Upper lobe of right lung (tissue), 1 donor: ENCODE measurements at places on chromosomes 2 and 18. TPM values are rescaled to one million over a fixed set of nuclear protein-coding genes. Genes with fewer than 3 reads are reported as not detected.

MAP4K4 gene
- total RNA-seq: 88.7 TPM

CXCR1 gene
- 5.3 TPM for total RNA-seq

GRCh38 chr2:97707362-97708047, 5.9 kb upstream of the ZAP70 start:
- no peaks in the 10 kb centered on the region for H3K4me1 ChIP-seq
- no peak overlapping the region for H3K27ac ChIP-seq
- no peak overlapping the region for H3K4me3 ChIP-seq
- H3K27me3 ChIP-seq: peaks cover 15% of the 10 kb centered on the region
- H3K36me3 ChIP-seq: no peaks in the 10 kb centered on the region
- peak; percentile 61 for DNase-seq

SPP2 gene
- not detected for total RNA-seq

GRCh38 chr18:42365591-42365990, 410.6 kb downstream of the PIK3C3 start:
- no peak overlapping the region for H3K27ac ChIP-seq
- H3K4me3 ChIP-seq: no peak overlapping the region
- DNase-seq: no peak
- no peaks in the 10 kb centered on the region for H3K36me3 ChIP-seq
- H3K4me1 ChIP-seq: no peaks in the 10 kb centered on the region

GRCh38 chr2:99846462-99847107, 295.8 kb downstream of the AFF3 start:
- DNase-seq: no peak
- no peaks in the 10 kb centered on the region for H3K27me3 ChIP-seq
- no peaks in the 10 kb centered on the region for H3K4me1 ChIP-seq
- no peaks in the 10 kb centered on the region for H3K36me3 ChIP-seq
- no peak overlapping the region for H3K4me3 ChIP-seq

GRCh38 chr2:64654063-64654811, 524 bp upstream of the SERTAD2 start:
- H3K36me3 ChIP-seq: no peaks in the 10 kb centered on the region
- H3K27me3 ChIP-seq: no peaks in the 10 kb centered on the region
- DNase-seq: peak; percentile 93

- H3K27ac ChIP-seq: no peak overlapping the region
- peaks cover 6% of the 10 kb centered on the region for H3K4me1 ChIP-seq
- no peaks in the 10 kb centered on the region for H3K27me3 ChIP-seq
- no peaks in the 10 kb centered on the region for H3K36me3 ChIP-seq
- peak; percentile 55 for DNase-seq
Measured at GRCh38 chr2:120601566-120601965, 134.1 kb upstream of the GLI2 start.

DNA sequence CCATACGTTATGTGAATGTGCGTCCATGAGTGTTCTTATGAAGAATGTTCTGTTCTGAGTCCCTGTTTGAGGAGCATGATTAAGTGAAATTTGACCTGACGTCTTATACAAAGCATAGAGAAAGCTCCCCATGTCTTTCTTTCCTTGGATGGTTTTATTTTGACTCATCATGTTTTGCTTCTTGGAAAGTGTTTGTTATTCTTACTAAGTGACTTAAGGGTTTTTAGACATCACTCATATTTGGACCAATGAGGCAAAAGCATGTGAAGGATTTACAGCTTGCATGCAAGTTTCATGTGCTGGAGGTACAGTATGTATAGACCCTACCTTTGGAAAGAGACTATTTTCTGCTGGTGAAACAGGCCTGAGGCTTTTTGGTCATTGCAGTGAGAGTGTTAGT, 33.5 kb upstream of the ZEB2 start:
- no peaks in the 10 kb centered on the region for H3K4me1 ChIP-seq
- H3K27me3 ChIP-seq: no peaks in the 10 kb centered on the region
- no peak overlapping the region for H3K4me3 ChIP-seq
- no peaks in the 10 kb centered on the region for H3K36me3 ChIP-seq
- no peak for DNase-seq

GRCh38 chr2:3940661-3941060, 237.3 kb downstream of the DCDC2C start:
- no peak for DNase-seq
- no peaks in the 10 kb centered on the region for H3K4me1 ChIP-seq
- no peak overlapping the region for H3K4me3 ChIP-seq
- no peaks in the 10 kb centered on the region for H3K36me3 ChIP-seq

- H3K4me1 ChIP-seq: no peaks in the 10 kb centered on the region
- H3K27ac ChIP-seq: no peak overlapping the region
- no peak for DNase-seq
- no peaks in the 10 kb centered on the region for H3K27me3 ChIP-seq
- no peak overlapping the region for H3K4me3 ChIP-seq
Measured at GRCh38 chr18:37065254-37065653, 236.3 kb downstream of the KIAA1328 start.

GRCh38 chr2:218022851-218023530, 20.2 kb upstream of the TNS1 start:
- no peak overlapping the region for H3K4me3 ChIP-seq
- H3K36me3 ChIP-seq: no peaks in the 10 kb centered on the region
- peaks cover 3% of the 10 kb centered on the region for H3K4me1 ChIP-seq
- H3K27ac ChIP-seq: no peak overlapping the region
- DNase-seq: peak; percentile 46

MYO7B gene
- 2.2 TPM for total RNA-seq

DNA sequence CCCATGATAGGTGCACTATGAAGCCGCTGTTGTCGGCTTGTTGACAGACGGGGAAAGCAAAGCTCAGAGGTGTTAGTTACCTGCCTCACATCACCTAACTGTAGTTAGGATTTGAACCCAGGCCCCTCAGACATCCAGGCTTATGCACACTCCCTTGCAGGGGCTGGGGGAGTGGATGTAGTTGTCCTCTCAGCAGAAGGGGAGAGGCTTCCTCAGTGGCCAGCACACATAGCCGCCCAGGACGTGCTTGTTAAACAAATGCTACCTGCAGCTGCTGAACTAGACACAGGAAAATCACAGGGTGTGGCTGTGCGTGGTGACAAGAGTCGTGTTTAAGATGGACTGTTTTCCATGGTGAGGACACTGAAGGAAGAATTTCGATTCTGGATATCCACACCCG, 39.2 kb downstream of the GREB1 start:
- H3K4me3 ChIP-seq: no peak overlapping the region
- H3K36me3 ChIP-seq: no peaks in the 10 kb centered on the region
- DNase-seq: no peak
- H3K27me3 ChIP-seq: no peaks in the 10 kb centered on the region

DNA sequence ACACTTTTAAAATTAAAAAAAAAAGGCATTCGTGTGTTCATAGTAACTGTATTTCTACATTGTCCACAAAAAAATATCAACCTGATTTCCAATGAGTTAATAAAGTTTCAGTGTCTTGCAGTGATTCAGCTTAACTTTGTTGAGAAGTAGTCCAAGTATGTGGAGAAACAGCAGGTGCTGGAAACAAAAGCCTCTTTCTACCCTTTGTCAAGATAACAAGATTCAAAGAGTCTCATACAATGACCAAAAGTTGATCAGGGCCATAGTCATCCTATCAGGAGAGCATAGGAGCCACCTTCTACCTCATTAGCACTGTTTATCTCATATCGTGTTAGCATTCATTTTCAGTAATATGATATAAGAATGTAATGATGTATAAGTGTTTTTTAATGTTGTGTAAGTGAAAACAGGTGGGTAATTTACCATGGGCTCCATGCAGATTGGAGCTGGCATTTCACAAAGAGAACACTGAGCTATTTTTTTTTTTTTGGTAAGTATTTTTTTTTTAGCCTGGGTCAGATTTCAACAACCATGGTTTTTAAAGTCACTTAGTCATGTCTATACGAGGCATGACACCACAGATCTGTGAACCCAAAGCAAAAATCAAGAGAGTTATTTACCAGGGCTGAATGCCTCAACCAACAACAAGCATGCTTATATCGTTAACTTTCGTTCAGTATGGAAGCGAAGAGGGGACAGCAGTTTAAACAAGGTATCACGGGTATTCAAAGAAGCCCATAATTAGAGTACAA, 165.0 kb upstream of the ZNF521 start:
- no peaks in the 10 kb centered on the region for H3K4me1 ChIP-seq
- H3K4me3 ChIP-seq: no peak overlapping the region
- no peaks in the 10 kb centered on the region for H3K36me3 ChIP-seq
- DNase-seq: no peak
- no peaks in the 10 kb centered on the region for H3K27me3 ChIP-seq

CPLX4 gene
- total RNA-seq: not detected

GRCh38 chr2:71669628-71670429, 216.5 kb downstream of the DYSF start:
- DNase-seq: peak; percentile 45
- no peak overlapping the region for H3K4me3 ChIP-seq
- H3K27ac ChIP-seq: no peak overlapping the region
- no peaks in the 10 kb centered on the region for H3K4me1 ChIP-seq

- H3K4me1 ChIP-seq: no peaks in the 10 kb centered on the region
- no peak overlapping the region for H3K27ac ChIP-seq
- no peak overlapping the region for H3K4me3 ChIP-seq
- no peak for DNase-seq
- no peaks in the 10 kb centered on the region for H3K27me3 ChIP-seq
Measured at GRCh38 chr2:60379684-60380083, 173.8 kb downstream of the BCL11A start.

DNA sequence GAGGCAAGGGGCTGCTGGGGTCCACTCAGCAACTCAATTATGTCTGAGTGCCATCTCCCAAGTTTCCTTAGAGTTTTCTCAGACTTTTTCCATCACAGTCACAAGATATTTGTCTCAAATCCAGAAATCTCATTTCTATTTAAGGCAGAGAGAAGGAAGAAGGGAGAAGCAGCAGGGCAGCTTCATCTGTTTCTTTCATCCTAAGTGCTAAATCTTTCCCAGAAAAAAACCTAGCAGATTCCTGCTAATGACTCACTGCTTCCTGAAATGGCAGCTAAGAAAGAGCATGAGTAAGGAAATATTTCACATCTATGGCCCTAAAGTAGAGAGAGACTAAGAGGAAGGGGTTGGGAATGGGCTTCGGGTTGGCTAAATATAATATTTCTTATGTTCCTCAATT, 88.0 kb downstream of the KYNU start:
- no peak overlapping the region for H3K4me3 ChIP-seq
- no peaks in the 10 kb centered on the region for H3K4me1 ChIP-seq
- H3K36me3 ChIP-seq: no peaks in the 10 kb centered on the region

CFC1 gene
- 0.38 TPM for total RNA-seq

DNA sequence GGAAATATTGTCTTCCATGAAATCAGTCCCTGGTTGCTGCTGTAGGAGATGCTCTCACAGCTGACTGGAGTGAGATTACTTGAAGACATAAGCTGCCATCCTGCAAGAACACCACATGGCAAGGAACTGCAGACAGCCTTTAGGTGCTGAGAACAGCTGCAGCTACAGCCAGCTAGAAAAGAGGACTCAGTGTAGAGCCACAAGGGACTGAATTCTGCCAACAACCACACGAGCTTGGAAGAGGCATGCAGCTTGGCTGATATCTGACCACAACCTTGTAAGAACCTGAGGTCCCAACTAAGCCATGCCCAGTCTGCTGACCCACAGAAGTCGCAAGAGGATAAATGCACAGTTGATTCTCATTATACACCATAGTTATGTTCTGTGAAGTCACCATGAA, 181.8 kb upstream of the ARL4C start:
- DNase-seq: no peak
- H3K4me1 ChIP-seq: peaks cover 7% of the 10 kb centered on the region
- no peaks in the 10 kb centered on the region for H3K36me3 ChIP-seq
- H3K4me3 ChIP-seq: no peak overlapping the region
- H3K27me3 ChIP-seq: no peaks in the 10 kb centered on the region

TIA1 gene
- total RNA-seq: 110 TPM
